ENCODE measurements at places on chromosomes 1 and 21. TPM values are rescaled to one million over a fixed set of nuclear protein-coding genes. Genes with fewer than 3 reads are reported as not detected.

GRCh38 chr1:212453156-212453857 is 20.6 kb downstream of the NENF start:
- no peak for DNase-seq

DNA sequence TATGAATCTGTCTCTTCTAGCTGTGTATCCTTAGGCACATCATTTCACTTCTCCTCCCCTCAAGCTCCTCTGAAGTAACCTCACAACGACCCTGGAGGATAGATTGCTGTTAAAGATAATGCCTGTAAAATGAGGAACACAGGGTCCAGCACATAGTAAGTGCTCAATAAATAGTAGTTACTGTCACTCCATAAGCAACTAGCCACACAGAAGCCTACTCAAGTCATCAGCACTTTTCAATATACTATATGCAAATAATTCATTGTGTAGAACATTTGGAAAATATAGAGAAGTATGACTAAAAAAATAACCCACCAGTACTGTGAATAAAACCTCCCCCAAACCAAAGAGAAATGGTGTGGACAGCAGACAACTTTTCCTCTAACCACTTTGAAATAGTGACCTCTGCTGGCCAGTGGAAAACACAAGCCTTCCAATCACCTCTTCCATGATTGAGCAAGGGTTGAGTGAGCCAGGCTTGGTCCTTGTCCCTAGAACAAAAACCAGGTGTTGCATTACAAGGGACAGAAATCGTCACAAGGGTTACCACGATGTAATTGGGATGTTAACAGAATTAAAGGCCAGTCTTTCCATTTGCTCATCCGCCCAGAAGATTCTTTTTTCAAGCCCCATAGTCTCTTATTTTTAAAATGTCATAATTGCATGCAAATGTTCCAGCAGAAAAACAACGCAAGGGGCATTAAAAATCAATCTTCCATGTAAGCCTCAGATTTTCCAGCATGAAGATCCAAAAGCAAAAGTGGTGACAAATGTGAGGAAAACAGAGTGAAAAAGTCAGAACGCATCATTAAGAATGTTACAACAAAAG is 15.7 kb upstream of the GLIS1 start:
- peak; percentile 34 for DNase-seq

DNA sequence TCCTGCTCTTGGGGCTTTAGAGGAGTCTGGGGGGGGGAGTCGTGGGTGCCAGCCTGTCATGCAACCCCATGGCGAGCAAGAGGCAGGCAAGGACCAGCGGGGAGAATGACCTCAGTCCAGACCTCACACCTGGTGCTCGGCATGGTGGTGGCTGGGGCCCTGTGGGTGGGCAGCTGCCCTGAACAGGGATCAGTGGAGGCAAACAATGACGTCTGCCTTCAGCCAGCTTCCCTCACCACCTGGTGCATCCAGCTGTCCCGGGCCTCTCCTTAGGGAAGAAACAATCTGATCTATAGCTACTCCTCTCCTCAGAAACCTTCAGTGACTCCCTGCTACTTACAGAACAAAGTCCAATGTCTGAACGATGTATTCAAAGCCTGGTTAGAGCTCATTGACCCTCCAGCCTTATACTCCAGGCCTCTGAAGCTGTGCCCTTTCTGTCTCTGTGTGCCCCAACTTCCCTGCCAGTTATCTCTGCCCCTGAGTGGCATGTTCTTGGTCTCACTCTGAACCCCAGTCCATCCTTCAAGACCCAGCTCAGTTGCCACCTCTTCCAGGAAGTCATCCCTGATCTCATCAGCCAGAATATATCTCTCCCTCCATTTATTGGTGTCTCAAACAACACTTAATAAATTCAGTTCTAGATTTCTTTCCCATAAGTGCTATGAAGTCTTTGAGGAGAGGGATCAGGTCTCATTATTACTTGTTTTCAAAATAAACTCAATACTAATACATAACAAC is 6.6 kb downstream of the PADI2 start:
- no peak for DNase-seq

- DNase-seq, result peak; percentile 91
Measured at GRCh38 chr1:21906173-21907078, 30.7 kb downstream of the HSPG2 start.

- no peak for DNase-seq
Measured at GRCh38 chr1:247288341-247288740, 32.5 kb downstream of the VN1R5 start.

GRCh38 chr1:228530086-228530758 is 43.0 kb downstream of the RNF187 start:
- DNase-seq, result no peak

GRCh38 chr1:114081437-114082303 is 72.0 kb downstream of the SYT6 start:
- peak; percentile 26 for DNase-seq

DNA sequence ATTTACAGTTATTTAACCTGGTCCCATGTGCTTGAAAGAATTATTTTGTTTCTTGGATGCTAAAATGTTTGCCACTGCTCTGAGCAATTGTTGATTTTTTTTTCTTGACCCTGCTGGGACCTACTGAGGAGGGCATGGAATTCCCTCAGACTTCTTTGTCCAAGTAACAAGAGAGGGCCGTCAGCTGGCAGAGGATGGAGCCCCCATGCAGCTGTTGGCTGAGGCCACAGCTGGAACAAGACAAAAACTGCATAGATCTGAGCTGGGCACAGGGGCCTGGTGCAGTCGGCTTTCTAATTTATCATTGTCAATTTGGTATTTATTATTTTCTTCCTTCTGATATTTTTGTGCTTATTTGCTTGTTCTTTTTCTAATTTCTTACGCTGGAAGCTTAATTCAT is 39.6 kb upstream of the ABCG1 start:
- DNase-seq, result no peak

DNA sequence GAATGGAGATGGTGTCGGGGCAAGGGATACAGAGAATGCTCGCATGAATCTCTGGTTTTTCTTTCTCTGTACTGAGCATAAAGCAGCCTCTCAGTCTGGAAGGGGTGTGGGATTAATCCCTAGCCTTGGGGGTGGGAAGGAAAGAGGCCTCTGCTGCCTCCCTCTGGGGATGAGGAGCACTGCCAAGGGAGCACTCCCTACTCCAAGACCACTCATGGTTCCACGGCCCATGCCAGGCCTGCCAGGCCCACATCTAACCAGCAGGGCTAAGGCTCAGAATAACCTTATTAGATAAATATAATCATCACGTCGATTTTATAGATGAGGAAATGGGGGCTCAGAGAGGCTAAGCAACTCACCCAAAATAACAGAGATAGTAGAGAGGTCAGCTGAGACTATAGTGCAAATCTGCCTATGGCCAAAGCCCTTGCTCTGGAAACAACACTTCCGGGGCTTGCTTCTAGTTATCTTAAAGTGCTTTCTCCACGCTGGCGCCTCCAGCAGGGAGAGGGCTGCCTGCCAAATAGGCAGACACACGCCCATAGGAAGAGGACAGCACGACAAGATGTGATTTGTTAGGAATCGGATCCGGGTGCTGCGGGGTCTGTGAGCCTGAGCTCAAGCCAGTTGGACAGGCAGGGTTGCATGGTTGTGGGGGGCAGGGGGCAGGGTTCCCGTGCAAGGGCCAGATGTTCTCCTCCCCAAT is 522 bp downstream of the TEX35 start:
- DNase-seq, result no peak

DNA sequence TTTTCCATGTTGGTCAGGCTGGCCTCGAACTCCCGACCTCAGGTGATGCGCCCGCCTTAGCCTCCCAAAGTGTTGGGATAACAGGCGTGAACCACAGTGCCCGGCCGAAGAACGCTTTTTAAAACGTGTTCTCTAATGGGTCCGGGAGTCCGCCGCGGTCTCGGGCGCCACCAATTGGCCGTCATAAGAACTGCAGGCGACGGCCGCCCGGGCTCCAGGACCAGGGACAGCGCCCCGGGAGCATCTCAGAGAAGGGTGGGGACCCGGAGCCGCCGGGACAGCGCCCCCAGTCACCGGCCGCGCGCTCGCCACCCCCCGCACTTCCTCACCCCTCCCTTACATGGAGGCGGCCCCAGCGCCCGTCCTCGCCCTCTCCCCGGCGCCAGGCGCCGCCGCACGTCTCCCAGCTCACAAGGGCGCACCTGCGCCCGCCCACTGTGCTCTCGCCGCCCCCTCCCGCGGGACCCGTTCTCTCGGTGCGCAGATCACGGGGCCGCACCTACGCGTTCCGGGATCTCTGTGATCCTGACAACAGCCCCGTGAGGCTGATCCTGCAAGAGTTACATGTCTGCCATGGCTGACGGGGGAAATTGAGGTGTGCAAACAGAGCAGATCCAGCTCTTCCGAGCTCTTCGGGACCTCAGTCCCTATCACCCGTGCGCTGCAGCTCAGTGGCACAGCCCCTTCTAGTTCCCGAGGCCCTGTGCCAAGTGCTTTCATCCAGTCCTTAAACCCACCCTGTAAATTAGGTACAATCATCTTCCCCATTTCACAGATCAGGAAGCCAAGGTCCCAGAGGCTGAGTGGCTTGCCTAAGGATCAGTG is 9.8 kb downstream of the RAP1GAP start:
- peak; percentile 77 for DNase-seq

DNA sequence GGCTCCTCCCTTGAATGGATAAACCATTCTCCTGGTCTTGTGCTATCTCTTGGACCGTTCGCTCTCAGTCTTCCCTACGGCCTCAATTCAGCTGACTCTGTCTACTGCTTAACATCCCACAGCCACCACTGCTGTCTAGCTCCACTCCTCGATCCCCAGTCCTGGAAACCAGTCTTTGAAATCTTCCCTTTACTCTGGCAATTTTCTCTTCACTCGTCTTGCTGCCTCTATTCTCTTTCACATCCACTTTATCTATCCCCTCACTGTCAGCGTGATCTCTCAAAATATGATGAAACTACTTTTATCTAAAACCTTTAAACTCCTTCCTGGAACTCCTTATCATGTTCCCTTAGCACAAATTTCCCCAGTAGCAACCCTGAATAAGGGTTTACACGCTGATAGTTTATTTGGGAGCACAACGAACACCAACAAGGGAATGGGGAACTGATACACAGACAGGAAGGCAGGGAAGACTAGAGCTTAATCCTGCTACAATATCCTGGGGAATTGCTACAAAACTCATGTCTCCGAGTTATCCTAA is 131.6 kb upstream of the SAMSN1 start:
- DNase-seq, result no peak

DNA sequence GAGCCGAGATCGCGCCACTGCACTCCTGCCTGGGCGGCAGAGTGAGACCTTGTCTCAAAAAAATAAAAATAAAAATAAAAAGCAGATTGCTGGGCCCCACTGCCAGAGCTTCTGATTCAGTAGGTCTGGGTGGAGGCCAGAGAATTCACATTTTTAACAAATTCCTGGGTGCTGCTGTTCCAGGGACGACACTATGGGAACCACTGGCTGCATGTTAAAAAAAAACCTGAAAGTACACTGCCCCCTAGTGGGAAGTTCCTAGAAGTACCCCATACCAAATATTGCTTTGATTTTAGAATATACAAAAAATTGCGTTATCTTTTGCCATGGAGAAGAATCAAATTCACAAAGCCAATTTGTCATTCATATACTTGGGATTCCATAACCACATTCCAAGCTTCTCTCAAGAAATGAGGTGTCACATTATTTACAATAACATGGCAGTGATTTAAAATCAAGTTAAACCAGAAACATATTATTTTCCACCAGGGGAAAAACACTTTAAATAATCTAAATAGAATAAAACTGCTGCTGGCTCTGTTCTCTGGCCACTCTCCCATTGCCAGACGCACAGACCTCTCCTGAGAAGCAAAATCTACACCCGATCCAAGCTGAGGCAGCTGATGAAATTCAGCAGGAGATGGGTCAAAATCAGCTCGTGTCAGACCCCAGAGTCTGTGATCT is 27.4 kb downstream of the SYF2 start:
- DNase-seq, result no peak

- DNase-seq, result no peak
Measured at GRCh38 chr1:243916160-243916559, 66.1 kb upstream of the AKT3 start.

Gene RNU1-1
- 5,988 TPM for total RNA-seq

Gene UBAP2L
- total RNA-seq, result 88.5 TPM

Gene FOXD2
- total RNA-seq, result 0.06 TPM

Gene TBX15
- 2.2 TPM for total RNA-seq
